ENCODE measurements at places on chromosomes 5 and 9.
A peak's percentile ranks its signal among the peaks of the same experiment; 100 is the strongest.

- DNase-seq, result no peak
Observed at GRCh38 chr9:78543353-78543752, 246.4 kb downstream of the PSAT1 start.

DNA sequence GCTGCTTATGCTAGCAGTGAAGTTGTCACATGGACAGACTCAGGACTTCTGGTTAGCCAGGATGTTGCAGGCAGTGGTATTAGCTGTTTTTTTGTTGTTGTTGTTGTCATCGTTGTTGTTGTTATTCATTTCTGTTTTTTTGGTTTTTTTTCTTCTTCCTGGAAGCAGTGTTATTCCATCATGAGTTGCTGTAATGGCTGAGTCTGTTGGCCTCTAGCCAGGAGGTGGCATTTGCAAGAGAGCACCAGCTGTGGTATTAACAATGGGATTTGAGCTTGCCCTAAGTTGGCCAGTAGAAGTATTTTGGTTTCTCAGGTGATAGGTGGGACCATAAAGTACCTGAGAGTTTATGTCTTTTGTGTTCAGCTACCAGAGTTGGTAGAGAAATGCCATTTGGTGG, 561.1 kb downstream of the KCTD16 start:
- no peak for DNase-seq

- DNase-seq, result no peak
Observed at GRCh38 chr9:137972355-137972987, 94.9 kb downstream of the CACNA1B start.

- no peak for DNase-seq
Observed at GRCh38 chr9:121107881-121108280, 33.1 kb downstream of the CNTRL start.

DNA sequence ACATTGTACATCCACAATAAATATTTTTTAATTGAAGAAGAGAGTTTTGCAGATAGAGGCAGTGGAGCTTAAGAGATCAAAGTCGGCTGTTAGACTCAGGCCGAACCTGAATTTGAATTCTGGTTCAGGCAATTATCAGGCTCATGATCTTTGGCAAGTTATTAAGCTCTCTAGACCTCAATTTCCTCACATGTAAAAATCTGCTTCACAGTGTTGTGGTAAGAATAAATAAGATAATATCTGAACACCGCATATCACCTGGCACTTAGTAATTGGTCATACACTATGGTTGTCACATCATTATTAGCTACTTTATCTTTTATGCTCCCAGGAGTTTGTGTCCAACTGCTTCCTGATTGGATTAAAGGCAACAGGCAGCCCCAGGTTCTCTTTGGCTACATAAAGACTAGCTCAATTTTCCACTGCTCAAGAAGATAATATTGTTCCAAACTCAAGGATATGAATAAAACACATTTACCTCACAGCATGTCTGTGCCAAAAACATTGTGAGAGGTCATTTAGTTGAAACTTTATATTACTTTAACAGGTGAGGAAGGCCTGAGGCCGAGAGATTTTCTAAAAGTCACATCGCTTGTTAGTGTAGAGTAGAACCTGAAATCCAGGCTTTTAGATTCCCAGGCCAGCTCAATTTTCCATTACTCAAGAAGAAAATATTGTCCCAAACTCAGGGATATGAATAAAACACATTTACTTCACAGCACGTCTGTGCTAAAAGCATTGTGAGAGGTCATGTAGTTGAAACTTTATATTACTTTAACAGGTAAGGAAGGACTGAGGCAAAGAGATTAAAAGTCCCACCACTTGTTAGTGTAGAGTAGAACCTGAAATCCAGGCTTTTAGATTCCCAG, 289.2 kb upstream of the PTGER4 start:
- no peak for DNase-seq

DNA sequence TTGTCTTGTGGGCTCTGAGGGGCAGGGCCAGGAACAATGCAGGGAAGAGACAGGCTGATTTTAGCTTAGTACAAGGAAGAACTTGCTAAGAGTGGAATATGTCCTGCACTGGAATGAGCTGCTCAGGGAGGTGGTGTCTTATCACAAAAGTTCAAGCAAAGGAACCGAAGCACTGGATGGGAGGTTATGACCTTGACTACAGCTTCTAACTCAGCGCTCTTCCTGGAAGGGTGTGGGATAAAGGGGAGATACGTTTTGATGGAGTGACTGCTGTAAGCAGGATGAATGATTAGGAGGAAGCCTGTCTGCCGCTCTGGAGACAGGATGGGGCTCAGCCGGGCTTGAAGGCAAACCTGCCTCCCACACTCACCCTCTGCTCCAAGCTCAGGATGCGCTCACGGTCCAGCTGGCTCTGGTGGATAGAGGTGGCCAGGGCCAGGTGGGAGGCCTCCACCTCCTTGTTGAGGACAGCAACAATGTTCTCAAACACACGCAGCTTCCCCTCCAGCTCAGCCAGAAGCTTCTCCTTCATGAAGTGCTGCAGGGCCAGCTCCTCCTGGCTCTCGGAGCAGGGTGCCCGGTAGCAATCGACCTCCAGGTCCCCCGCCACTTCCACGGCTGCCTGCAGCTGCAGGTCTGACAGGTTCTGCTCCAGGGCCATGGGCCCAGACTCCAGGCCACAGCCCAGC, 13.5 kb downstream of the TRAF1 start:
- no peak for DNase-seq

- DNase-seq, result peak; percentile 85
Observed at GRCh38 chr9:128094166-128094949, 26.3 kb downstream of the SLC25A25 start.

GRCh38 chr9:68751556-68751955, 46.5 kb downstream of the PIP5K1B start:
- DNase-seq, result no peak

GRCh38 chr9:122090981-122091380, 2.1 kb downstream of the TTLL11 start:
- DNase-seq, result no peak

GRCh38 chr9:26760675-26761074, 131.9 kb downstream of the CAAP1 start:
- DNase-seq, result no peak

GRCh38 chr9:124210697-124211096, 47.1 kb upstream of the NEK6 start:
- peak; percentile 50 for DNase-seq

GRCh38 chr5:80069918-80070318, 34.8 kb downstream of the THBS4 start:
- no peak for DNase-seq

DNA sequence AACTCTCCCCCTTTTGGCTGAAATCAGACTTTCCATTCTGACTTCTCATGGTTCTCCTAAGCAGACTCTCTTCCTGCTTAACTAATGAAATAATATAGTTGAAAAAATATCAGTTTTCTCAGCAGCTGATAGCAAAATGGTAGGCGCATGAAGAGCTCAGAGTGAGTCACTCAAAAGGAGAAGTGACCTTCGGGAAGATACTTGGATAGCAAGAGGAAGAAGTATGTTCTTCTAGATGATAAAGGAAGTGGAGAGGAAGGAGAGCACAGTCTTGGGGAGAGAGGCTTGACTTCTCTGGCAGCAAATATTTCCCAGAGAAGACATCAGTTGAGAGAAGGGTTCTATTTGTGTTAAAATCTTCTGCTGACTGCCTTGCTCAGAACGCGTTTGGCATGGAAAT, 101.5 kb downstream of the TAF11L14 start:
- no peak for DNase-seq

GRCh38 chr9:16417749-16418148, 452.7 kb downstream of the BNC2 start:
- no peak for DNase-seq

All from activated CD4-positive, alpha-beta T cell treated with anti-CD3 and anti-CD28 coated beads, Interleukin-2, Interleukin-4, amounts not matched to agents 100 ng/mL and 50 ng/mL, durations not matched to agents 16 hours and 8 hours (primary cell).